Globus pallidus (tissue), 1 donor: ENCODE measurements at places on chromosomes 1 and 21.

DNA sequence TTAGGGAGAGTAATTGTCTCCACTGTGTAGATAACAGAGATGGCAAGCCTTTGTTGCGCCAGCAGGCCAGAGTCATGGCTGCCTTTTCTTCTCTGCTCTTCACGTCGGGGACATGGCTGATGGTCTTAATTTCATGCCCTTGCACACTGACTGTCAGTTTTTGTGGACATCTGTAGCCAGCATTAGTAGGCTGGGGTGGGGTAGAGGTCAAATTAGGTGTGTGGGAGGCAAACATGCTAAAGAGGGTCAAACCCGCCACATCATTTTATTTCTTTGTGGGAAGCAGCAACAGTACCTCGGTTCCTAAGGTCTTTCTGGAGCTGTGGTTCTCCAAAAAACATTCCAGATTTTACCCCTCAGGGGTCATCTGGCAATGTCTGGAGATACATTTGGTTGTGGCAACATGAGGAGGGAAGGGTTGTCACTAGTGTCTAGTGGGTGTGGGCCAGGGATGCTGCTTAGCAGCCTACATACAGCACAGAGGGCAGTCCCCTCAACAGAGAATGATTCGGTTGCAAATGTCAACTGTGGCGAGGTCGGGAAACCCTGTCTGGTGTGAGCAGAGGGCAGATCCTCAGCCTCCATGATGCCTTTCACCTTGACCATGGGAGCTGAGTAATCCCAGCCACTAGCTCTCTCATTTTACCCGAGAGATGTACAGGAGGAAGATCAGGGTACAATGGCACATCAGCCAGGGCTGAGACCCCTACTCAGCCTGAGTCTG, 14.7 kb downstream of the RUNX1 start:
- DNase-seq, result no peak

DNA sequence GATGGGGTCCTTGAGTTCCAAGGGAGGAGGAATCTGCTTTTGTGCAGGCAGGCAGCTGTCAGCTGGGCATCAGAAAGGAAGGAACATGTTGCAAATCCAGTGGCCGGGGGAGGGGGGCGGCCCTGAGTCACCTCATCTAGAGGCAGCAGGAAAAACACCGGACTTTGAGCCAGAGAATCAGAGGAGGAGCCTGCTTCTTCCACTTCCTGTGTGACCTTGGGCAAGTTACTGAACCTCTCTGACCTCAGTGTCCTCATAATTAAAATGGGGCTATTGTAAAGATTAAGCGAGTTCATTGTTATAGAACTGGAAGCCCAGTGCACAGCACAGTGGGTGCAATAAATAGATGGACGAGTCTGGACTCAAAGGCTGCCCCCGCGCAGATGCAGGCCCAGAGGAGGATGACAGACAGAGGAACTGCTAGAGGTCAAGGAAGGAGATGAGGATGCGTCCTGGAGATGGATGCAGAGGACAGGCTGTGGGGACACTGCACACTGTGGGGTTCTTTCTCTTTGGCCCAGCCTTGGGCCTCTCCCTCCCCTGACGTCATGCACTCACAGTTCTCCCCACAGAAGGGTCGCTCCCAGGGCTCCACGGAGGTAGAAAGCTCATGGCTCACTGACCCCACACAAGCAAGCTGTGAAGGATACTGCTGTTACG, 714.3 kb downstream of the MATN1 start:
- DNase-seq, result no peak

GRCh38 chr1:247054992-247055415, 23.6 kb downstream of the ZNF670 start:
- DNase-seq, result no peak

GRCh38 chr1:2628191-2628932, 4.5 kb downstream of the MMEL1 start:
- DNase-seq, result no peak

DNA sequence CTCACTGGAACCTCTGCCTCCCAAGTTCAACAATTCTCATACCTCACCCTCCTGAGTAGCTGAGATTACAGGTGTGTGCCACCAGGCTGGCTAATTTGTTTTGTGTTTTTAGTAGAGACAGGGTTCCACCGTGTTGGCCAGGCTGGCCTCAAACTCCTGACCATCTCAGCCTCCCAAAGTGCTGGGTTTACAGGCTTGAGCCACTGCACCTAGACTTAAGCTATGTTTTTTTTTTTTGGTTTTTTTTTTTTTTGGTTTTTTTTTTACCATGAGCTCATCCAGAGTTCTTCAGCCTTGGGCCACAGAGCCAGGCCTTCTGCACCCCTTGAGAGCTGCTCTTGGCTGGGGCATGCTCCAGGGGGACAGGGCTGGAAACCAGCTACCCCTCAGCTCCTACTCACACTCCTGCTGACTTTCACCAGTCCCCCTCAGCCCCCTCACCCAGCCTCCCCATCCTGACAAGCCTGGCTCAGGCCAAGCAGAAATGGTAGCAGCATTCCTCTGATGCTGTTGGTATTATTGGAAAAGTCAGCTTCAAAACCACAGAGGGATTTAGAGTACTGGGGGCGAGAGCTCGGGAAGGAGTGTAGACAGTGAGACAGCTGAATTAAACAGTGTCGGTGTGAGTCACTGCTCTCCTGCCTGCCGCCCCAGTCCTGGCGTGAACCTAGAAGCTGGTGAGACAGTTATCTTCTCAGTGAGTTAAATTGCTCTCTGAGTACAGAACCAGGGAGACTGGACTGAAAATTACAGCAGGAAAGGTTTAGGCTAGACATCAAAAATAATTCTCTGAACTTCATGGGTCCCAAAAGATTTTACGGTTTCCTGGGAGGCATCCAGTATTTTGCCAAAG, 63.7 kb downstream of the NAV1 start:
- no peak for DNase-seq

DNA sequence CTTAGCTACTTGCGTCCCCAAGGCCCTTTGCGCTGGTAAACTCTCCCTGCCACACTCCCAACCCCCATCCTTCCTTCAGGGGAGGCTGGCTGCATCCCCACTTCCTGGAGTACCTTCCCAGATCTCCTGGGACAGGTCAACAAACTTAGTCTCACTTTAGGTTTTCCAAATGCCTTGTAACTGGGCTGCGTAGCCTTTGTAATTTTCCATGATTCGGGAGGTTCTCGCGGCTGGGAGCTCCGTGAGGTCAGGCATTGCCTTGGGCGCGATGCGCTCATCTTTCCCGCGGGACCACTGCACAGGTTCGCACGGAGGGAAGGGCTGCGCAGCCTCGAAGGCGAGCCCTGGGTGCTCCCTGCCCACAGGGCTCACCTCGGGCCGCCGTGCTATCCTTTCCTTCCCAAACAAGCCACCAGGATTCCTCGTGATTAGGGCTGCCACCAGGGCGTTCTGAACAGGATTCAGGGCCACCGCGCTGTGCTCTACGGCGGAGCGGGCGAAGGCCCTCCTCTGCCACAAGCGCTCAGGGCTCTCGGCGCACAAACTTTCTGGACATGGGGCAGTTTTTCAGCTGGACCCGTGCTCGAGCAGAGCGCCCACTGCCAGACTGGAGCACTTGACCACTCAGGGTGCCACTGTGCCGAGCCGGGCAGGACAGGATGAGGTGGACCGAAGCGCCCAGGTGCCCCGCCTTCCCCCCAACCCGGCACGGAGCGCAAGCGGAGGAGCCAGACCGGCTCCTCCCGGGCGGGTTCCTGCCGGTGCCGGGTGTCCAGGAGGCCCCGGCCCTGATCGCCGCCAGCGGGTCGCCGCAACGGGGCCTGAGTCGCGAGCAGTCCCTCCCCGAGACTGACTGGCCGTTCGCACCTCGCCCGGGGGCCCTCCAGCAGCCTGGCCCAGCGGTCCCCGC, 1.1 kb downstream of the TMPRSS2 start:
- no peak for DNase-seq

DNA sequence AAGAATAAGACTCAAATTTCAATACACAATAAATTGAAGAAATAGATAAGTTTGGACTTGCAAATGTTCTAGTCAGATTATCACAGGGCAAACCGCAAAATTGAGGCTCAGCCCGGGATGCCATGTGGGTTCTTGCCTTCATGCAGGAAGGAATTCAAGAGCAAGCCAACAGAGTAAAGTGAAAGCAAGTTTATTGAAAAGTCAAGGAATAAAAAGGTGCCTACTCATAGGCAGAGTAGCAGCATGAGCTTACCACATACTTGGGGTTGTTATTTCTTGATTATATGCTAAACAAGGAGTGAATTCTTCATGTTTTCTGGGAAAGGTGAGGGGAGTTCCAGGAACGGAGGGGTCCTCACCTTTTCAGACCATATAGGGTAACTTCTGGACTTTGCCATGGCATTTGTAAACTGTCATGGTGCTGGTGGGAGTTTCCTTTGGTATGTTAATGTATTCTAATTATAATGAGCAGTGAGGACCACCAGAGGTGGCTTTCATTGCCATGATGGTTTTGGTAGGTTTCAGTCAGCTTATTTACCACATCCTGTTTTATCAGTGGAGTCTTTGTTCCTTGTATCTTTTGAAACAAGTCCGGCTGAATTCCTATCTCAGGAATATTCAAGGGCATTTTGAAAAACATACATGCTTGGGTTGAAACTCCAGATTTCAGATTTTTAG, 2.0 kb upstream of the OR2AK2 start:
- no peak for DNase-seq

DNA sequence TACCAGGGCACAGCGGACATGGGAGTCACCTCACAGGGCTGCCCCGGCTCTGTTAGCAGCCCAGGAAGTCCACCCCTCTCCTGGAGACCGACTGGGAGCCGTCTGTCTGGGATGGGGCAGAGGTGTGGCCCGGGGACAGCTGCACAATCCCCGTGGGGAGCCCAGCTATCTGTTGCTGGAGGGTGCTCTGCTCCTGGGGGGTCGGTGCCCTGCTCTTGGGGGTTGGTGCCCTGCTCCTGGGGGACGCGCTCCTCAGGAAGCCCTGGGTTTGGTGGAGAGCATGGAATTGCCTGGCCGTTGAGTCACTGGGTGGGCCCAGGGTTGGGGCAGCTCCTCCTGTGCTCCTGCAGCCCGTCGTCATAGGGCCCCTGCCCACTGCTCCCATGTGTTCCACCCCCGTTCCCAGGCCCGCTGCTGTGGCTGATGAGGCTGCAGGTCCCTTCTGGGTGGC, 39.3 kb downstream of the AGPAT3 start:
- DNase-seq, result no peak

DNA sequence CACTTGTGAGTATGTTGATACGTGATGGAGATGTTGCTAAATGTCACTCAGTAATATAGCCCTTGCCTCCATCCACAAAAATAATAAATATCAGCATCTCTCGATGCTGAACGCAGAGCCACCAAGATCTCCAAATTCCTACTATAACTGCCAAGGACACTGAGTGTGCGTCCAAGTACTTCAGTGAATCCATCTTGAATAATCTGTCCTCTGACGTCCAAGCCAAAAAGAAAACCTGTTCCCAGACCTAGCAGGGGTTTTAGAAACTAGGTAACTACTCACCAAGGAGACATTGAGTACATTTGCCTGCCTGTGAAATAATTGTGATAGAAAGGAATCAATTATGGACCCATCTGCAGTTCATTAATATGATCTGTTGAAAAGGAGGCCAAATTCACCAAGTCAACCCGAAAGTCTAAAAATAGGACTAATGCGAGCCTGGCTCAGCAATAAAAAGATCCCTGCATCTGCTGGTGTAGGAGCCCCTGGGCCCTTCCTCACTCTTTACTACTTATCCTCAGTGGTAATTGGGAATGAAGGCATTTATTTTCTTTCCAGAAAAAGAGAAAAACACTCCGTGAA, 226.9 kb upstream of the IRF2BP2 start:
- DNase-seq, result peak; percentile 39

GRCh38 chr1:66704177-66704875, 47.9 kb upstream of the DYNLT5 start:
- no peak for DNase-seq

- peak; percentile 76 for DNase-seq
Measured at GRCh38 chr1:58515794-58516401, 30.6 kb downstream of the OMA1 start.

GRCh38 chr1:109816175-109816811, 52.6 kb upstream of the EPS8L3 start:
- no peak for DNase-seq

DNA sequence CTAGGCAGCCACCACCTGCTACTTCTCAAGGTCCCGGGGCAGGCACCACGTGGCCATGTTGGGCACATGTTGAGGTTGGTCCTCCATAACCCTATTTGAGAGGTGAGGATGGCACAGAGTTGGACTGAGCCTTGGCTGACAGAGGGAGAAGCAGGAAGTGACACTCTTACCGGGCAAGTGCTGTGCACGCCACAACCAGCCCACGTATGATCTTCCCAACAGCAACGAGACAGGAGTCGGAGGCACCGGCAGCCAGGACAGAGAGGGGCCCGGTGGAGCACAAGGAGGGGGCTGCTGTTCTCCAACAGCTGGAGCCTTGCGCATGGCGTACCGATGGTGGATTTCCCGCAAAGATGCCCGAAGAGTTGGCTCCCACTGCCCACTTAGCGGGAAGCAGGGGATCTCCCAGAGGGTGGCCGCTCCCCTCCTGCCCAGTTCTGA, 3.4 kb downstream of the CLEC20A start:
- DNase-seq, result no peak

DNA sequence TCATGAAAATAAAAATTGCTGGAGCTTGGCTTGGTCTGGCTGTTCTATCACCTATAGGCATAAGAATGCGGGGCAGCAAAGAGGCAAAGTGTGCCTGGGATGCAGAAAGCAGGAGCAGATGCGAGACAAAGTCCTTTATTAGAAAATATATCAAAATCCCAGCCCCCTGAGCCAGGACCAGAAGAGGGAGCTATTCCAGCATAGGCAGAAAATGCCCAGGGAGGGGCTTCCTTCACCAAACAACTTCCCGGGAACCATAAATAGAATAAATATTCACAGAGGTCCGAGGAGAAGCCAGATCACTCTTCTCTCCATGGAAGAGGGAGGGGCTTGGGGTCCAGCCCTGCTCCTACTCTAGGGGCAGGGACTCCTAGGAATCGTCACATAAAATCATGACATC, 5.0 kb downstream of the PPOX start:
- no peak for DNase-seq
